ENCODE measurements at places on chromosomes 1 and 21.

DNA sequence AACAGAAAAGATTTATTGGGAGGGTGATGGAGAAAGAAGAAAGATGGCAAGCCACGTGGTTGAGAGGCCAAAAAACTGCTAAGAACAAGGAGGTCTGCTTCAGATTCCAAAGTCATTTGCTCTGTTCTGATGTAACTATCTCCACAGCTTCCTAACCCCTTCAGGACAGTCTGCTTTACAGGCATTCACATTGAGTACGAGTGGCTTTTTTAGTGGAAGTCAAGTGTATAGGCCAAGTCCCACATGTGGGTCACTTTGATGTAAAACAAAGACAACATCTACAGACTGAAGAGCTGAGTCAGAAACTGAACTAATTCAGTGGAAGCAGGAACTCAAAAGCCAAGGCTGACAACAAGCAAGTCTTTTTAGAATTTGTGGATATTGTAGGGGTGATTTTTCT lies 128.7 kb upstream of the F3 start:
- DNase-seq = no peak

- peak; percentile 34 for DNase-seq
These were observed 2.4 kb upstream of the NFIA start for GRCh38 chr1:61079898-61080336.

DNA sequence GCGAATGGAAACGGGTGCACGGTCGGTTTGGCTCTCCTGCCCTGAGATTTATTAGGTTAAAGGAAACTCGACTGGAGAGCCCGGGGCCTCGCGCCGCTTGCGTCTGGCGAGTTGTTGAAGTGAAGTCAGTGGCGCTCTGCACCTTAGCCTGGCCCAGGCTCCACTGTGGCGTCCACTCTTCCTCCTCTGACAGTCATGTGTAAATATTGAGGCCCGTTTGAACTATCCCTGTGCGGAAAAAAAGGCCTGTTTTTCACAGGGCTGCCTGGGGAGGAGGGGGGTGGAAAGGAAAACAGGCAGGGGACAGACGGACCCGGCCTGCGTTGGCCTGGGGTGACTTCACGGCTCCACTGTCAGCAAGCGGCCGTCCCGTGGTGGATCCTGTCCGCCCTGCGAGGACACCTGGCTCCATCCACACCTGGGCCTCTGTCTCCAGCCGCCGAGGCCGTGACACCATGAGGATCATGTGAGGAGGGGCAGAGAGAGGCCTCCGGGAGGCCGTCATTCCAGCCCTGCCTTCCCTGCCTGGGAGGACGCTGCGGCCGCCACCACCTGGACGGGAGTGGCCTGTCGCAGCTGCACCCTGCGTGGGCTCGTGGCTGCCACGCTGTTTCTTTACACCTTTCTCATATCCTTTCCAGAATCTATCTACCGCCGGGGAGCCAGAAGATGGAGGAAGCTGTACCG lies 59.8 kb downstream of the FAAP20 start:
- DNase-seq = no peak

DNA sequence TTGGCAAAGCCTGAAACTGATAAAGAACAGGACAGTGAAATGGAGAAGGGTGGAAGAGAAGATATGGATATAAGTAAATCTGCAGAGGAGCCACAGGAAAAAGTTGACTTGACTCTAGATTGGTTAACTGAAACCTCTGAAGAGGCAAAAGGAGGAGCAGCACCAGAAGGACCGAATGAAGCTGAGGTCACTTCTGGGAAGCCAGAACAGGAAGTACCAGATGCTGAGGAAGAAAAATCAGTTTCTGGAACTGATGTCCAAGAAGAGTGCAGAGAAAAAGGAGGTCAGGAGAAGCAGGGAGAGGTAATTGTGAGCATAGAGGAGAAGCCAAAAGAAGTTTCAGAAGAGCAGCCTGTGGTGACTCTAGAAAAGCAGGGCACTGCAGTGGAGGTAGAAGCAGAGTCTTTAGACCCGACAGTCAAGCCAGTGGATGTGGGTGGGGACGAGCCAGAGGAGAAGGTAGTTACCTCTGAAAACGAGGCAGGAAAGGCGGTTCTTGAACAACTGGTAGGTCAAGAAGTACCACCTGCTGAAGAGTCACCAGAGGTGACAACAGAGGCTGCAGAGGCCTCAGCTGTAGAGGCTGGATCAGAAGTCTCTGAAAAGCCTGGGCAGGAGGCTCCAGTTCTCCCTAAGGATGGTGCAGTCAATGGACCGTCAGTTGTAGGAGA lies 16.3 kb downstream of the CCDC17 start:
- no peak for DNase-seq

- DNase-seq = no peak
These were observed 6.1 kb downstream of the ZNF692 start for GRCh38 chr1:248852481-248853405.

- no peak for DNase-seq
These were observed 48.6 kb downstream of the ACOT7 start for GRCh38 chr1:6345009-6345408.
